Activated T-helper 1 cell treated with Interleukin-2 at 50 U/mL for 16 hours (primary cell): ENCODE measurements at places on chromosomes 1 and 21.

DNA sequence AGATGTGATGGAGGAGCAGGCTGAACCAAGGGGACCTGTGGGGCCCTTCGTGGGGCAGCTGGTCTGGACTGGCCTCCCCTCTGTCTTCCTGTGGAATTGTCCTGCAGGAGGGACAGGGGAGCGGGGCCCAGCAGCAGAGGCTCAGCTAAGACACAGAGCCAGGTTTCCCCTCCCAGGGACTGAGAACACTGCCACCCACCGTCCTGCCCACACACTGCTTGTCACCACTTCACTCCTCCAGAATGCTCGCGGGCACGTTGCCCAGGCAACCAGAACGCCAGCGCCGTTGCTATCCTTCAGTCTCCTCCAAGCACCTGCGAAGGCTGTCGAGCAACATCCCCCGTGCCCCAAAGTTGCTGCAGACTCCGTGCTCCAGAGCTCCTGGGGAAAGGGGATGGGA lies 46.4 kb downstream of the AJAP1 start:
- DNase-seq, result no peak

- DNase-seq, result no peak
Measured at GRCh38 chr1:237838904-237839534, 51.7 kb downstream of the ZP4 start.

DNA sequence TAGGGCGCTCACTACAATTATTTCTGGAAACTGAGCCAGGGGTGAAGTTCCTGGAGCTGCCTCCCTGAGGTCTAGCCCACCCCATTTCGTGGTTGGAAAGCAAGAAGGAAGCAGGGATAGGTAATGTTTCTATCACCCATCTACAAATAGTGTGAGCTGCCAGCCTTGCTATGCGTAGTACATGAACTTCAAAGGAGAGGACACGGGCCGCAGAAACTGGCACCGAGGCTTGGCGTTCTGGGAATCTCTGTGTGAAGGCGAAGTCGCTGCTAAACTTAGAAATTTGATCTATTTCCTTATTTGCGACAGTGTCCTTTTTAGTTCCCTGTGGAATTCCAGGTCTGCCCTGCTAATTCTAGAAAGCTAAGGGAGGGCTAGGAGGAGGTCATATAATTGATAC lies 49.6 kb upstream of the NTPCR start:
- DNase-seq, result no peak

DNA sequence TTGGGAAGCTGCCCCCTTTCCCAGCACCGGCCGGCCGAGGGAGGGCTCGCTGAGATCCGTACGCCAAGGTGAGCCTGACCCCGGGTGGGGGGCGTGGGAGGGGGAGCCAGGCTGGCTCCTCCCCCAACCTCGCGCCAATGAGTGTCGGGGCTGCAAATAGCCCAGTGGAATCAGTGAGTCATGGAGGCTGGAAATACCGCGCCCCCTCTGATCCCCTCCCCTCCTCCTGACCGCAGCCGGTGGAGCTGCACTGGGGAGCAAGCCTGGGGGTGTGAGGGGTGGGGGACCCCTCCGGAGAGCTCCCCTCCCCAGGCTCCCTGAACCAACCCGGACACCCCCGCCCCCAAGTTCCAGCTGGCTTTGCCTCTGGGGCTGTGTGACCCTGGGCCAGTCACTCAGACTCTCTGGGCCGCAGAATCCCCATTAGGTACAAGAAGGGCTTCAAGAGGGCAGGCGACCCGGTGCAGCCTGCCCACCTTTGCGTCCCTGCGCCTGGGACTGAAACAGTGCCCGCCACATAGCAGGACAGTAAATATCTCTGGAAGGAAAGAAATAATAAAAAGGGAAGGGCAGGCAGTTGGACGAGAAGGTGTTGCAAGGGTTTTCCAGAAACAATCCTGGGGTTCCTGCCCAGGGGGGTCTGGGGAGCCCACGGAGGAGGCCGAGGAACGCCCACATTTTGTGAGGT lies 4.5 kb downstream of the HSPB7 start:
- DNase-seq, result no peak

- no peak for DNase-seq
Measured at GRCh38 chr1:111161843-111162487, 21.9 kb downstream of the CEPT1 start.

GRCh38 chr1:160206036-160206389 lies 829 bp downstream of the PEA15 start:
- peak; percentile 19 for DNase-seq

GRCh38 chr1:246121533-246121932 lies 385.5 kb downstream of the SMYD3 start:
- DNase-seq, result no peak

GRCh38 chr1:110207831-110208230 lies 2.3 kb upstream of the KCNC4 start:
- peak; percentile 63 for DNase-seq

DNA sequence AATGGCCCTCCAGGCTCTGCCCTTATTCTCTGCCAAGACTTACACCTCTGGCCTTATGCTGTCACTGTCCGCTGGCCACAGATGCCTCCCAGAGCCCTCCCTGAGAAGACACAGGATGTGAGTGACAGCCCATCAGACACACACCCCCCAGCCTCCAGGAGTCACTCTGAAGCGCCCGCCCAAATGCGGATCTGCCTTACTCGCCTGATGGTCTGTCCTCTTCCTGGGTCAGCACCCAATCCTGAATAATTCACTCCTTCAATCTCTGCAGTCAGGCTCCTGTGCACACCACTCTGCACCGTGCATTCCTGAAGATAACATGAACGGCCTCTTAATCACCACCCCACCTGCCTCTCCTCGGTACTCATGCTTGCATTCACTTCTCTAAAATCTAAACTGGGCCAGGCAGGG lies 14.7 kb downstream of the CLSTN1 start:
- DNase-seq, result no peak

DNA sequence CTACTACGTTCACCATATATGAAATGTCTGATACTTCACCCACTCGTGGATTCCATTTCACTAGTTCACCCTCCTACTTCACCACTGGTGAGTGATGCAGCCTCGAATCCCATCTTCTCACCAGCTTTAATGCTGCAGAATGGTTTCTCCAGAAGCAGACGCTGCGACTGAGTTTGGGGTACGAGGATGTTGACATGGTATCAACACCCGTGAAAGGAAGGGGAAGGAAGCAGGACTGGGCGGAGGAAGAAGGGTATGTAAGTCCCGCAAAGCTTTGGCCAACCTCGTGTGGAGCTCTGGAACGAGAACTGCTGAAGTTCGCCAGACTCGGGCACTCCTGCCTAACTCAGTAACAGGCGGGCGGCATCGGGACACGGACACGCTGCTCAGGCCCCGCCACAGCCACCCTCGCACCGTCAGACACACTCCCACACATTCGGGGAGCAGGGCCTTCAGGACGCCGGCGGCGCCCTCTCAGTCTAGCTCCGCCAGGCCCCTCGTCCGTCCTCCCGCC lies 833 bp upstream of the DIP2A start:
- DNase-seq, result no peak

- DNase-seq, result no peak
Measured at GRCh38 chr1:42364542-42364941, 16.1 kb upstream of the RIMKLA start.

- no peak for DNase-seq
Measured at GRCh38 chr1:61828805-61829204, 86.5 kb downstream of the PATJ start.
